Posterior cingulate gyrus (tissue), 11 donors: ENCODE measurements at places on chromosomes 3 and 15.

DNA sequence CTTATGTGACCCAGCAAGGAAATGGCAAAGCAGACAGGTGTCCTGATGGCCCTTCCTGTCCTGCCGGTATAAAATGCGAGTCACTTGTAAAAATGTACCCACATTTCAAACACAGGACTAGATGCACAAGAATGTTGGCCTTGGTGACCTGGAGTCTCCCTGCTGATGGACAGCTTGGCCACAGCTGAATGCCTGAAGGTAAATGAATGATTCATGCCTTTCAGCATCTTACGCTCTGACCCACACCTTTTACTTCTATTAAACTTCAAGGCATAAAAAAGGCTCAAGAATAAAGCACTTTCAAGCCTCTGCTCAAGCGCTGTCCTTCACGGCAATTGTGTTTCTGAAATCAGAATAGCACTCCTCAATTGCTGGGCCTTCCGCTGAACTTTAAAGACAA is 228.0 kb upstream of the SLCO3A1 start:
- DNase-seq, result no peak

DNA sequence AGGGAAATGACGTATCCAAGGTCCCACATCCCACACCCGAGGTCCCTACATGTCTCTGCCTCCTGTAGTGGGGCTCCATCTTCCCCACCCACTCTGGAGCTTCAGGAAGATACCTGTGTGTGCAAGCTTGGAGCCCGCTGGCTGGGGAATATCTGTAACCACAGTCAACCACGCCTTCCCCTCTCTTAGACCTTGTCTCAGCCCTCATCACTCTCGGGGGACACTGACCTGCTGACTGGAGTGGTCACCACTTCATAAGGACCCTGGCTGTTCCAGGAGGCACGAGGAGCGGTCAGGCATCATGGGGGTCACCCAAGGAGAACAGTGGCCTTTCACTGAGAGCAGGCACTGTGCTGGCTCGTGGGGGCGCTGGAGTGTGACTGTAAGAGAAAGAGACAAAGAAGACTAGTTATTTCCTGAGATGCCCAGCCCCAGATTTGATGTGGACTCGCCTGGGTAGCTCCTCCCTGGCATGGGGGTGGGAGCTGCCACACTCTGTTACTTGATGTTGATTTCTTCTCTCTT is 48.6 kb downstream of the CTXND1 start:
- DNase-seq, result no peak

DNA sequence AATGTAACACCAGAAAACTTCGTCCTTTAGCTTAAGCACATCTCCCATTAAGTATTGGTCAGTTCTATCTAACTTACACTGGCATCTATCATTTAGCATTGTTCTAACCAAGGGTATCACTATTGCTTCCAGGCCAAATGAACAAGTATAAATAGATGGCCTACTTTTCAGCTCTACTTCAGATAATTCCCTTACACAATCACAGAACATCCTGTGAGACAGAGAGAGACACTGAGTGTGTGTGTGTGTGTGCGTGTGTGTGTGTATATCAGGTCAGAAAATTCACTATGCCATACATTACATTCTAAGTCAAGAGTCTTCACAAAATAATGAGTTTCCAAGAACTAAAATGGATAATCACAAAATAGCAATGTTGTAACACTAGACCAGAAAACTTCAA is 39.1 kb downstream of the SCAPER start:
- DNase-seq, result no peak

- DNase-seq, result no peak
Observed at GRCh38 chr15:78018946-78019644, 58.4 kb downstream of the TBC1D2B start.

DNA sequence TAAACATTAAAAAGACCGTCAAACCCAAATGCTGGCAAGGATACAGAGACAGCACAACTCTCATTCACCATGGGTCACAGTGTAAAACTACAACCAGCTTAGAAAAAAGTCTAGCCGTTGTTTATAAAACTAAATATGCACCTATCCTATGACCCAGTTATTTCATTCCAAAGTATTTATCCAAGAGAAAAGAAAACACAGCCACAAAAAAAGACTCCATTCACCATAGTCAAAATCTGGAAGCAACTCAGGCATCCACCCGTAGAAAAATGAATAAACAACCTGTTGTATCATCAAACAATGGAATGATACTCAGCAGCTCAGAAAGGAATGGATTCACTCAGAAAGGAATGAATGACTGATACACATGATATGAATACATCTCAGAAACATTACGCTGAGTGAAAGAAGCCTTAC is 28.6 kb downstream of the PLD1 start:
- no peak for DNase-seq

GRCh38 chr3:28081533-28081947 is 159.9 kb upstream of the CMC1 start:
- DNase-seq, result no peak

DNA sequence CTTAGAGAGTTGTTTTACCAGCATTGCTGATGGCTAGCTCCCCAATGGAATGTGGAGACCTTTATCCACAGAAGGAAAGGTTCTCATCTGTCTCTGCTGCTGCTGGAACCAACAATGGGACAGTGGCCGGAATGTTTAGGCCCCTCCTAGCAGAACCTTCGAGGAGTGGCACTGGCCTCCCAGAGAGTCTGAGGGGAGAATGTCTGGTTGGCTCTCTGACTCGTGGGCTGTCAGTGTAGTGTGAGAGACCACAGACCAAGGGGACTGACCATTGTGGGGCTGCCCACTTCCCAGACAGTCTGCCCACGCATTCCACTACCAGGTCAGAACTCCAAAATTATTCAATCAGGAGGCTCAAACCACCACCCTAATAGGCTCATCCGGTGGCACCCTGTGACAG is 5.1 kb downstream of the RASL12 start:
- no peak for DNase-seq

DNA sequence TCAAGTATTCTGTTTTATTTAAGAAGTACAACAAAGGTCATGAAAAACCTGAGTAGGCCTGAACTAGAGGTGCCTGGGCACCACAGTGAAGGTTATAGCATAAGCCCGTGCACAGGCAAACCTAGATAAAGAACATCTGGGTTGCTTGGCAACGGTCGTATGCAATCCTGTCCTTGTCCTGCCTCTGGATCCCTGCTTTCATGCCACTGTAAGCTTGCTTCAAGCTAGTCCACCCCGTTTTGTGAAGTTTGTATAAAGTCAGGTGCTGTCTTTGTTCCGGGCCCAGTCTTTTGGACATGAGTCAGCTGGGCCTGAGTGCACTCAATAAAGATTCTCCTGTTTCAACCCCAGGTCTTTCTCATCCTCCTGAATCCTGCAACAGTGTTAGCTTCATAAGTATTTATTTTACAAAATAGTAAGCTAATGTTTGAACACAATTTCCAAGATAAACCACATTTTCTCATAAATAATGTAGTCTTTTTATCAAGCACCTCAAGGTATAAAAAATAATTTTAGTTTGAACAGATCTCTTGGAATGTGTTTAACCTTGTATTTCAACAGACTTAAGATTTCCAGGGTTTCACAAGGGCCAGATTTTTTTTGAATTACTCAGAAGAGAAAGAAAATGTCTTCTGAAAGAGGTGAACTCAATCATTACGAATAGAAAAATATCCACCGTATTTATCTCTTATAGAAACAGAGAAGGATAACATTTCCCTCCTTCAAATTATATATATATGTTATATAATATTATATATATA is 14.3 kb upstream of the SLC9C1 start:
- no peak for DNase-seq
